Naive thymus-derived CD4-positive, alpha-beta T cell (primary cell): ENCODE measurements at places on chromosomes 13 and 19.
A peak's percentile ranks its signal among the peaks of the same experiment; 100 is the strongest.

DNA sequence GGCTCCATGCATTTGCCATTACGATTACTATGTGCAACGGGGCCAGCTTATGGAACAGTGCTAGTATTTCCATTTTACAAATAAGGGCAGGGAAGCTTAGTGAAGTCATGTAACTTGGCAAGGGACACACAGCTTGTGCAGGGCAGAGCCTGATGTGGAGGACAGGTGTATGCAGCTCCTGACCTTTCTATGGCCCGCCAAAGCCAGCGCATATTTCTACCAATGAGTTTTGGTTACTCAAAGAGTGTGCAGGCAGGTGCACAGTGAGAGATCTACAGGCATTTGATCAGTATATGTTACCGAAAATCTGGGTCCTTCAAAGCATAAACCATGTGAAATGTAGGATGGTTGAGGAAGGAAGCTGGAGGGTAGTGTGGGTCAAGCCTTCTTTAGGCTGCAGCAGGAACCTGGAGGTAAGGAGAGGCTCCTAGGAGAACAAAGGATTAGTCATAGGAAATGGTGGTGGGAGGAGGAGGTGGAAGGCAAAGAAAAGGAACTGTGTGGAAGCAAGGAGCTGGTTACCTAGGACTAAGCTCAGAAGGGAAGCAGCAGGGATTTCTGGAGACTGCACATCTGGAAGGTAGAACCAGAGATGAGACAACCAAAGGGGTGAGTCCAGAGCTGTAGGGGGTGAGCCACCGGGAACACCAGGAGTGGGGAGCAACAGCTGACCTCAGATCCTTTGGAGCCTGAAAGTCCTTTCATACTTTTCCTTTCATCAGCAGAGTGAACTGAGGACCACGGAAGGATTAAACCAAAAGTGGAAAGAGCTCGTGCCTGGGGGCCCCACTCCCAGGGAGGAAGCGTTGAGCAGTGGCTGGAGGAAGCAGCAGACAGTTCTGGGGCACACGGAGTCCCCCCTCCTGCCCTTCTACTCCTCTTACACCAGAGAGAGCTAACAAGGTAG lies 4.2 kb upstream of the PDX1 start:
- no peak overlapping the region for H3K4me3 ChIP-seq
- H3K27ac ChIP-seq, result no peak overlapping the region
- no peak for DNase-seq
- H3K36me3 ChIP-seq, result no peaks in the 10 kb centered on the region
- peaks cover 11% of the 10 kb centered on the region for H3K4me1 ChIP-seq

- H3K4me3 ChIP-seq, result no peak overlapping the region
- no peaks in the 10 kb centered on the region for H3K4me1 ChIP-seq
- H3K36me3 ChIP-seq, result no peaks in the 10 kb centered on the region
Observed at GRCh38 chr19:53424968-53425597, 6.7 kb upstream of the ZNF761 start.

DNA sequence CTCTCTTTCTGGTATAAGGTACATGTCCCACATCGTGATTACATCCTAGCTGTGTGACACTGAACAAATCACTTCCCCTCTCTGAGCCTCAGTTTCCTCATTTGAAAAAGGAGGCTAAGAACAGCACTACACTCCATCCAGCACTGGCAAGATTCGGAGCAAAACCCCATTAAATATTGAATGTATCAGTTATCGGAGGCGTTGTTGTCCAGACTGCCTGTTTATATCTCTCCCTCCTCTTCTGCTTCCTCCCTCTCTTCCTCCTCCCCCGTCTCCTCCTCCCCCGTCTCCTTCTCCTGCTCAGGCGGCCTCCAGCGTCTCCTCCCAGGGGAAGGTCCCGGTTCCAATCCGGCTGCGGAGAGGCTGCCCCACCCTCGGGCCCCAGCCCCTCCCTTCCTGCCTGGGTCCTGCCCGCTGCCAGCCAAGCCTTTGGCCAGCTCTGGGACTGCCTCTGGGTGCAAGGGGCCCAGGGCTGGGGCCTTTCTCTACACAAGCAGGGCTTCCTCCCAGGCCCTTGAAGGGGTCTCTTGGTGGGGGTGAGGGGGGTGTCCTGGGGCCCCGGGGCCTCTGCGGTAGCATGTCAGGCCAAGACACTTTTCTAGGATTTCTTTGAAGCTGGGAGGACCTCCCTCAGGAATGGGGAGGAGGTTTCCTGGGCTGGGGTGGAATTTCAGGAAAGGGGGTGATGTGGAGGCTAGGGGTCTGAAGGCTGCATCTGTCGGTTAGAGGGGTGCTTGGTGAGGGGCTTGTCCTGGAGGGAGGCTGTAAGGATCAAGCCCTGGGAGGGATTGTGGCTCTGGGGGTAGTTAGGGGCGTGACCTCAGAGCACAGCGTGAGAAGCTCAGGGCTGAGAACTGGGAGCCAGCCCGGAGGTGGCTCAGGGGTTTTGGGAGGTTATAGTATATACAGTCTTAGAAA lies 1.9 kb downstream of the RRAS start:
- H3K36me3 ChIP-seq, result peaks cover 4% of the 10 kb centered on the region
- H3K4me3 ChIP-seq, result no peak overlapping the region
- peaks cover 23% of the 10 kb centered on the region for H3K4me1 ChIP-seq
- H3K27ac ChIP-seq, result peak overlapping the region; percentile 41

DNA sequence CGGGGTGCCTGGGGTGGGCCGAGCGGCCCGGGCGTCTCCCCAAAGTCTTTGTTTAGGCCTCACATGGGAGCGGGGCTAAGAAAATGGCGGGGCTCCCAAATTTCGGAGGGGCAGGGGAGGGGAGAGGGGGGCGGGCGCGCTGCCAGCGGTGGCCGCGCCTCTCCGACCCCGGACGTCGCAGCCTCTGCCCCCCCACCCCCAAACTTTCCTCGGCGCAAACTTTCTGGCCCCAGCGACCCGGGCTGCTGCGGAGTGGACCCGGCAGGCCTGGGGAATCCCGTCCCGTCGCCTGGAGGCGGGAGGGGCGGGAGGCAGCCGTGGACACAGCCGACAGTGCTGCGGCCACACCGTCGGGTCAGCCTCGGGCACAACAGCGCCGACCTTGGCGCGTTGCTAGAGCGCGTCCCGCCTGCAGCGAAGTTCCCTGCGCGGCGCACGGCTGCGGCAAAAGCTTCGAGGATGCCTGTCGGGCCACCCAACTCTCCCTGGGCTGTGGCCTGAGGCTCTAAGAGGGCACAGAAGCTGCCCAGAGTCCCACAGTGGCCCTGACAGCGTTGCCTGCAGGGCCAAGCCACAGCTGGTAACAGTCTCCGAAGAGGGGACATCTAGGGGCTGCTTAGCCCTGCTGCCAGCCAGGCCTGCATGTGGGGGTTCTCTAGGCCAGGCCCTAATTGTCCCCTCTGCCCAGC lies 1.3 kb downstream of the NFIX start:
- peak overlapping the region; percentile 33 for H3K4me3 ChIP-seq
- DNase-seq, result no peak
- no peak overlapping the region for H3K27ac ChIP-seq
- no peaks in the 10 kb centered on the region for H3K36me3 ChIP-seq
